ENCODE measurements at places on chromosomes 5 and 9.

DNA sequence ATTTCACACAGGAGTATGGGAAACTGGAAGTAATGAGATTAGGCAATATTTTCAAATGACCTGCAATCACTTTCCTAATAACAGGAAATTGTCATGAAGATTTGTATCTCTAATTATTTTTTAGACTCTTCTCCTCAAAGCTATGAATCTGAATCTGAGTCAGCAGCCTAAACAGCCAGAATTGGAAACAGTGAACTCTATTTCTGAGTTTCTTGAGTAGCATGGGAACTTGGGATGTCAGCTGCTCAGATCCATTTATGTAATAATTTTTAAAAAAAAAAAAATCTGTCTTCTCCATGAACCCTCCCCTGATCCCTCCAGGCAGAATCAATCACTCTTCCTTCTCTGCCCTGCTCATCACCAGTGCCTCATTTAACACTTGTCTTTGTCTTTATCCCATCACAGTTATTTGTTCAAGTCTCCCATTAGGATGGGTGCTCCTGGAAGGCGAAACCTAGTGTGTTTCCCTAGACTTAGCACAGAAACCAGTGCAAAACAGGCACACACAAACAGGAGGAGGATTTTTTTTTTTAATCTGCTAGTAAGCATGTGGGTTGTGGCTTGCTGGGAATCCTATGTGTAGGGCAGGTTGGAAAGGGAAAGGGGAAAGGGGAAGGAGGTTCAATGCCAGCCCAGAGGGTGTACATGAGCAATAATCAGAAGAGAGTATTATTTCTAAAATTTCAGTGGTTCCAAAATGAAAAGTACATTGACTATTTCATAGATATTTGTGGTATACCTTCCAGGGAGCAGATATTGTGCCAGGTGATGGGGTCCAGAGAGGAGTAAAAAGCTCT lies 186.8 kb downstream of the TTLL11 start:
- DNase-seq = no peak
- H3K4me1 ChIP-seq = no peaks in the 10 kb centered on the region
- H3K27me3 ChIP-seq = no peaks in the 10 kb centered on the region
- H3K36me3 ChIP-seq = no peaks in the 10 kb centered on the region

DNA sequence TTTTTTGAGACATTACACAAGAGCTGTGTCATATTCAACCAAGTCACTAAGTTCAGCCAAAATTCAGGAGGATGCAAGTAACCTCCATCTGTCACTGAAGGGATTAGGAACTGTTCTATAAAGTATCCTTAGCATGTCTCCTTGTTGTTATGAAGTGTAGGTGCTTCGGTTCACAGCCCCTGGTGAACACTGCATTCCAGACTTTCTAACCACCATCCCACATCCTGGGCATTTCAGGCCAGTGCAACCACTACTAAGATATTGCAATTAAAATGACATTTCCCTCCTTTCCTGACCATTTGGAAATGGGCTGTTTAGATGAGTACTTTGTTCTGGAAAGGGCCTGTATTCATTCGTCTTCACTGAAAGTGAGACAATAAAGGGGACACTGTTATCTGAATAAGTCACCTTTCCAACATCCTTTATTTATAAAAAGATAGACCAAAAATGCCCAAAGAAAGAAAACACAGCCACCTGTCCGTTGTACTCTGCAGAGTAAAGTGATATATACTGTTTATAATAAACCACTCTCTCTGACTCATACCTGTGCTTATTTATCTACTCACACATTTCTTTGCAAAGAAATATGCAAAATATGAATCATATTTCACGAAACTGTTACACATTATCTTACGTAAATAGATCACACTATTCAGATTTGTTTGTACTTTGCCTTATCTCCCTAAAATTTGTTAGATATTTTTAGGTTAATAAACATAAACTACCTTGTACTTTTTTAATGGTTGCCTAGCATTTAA lies 861.9 kb downstream of the CDH18 start:
- H3K4me3 ChIP-seq = no peak overlapping the region
- no peaks in the 10 kb centered on the region for H3K4me1 ChIP-seq
- no peaks in the 10 kb centered on the region for H3K27me3 ChIP-seq
- H3K36me3 ChIP-seq = no peaks in the 10 kb centered on the region
- no peak for DNase-seq

- H3K4me3 ChIP-seq = no peak overlapping the region
- no peaks in the 10 kb centered on the region for H3K36me3 ChIP-seq
- no peaks in the 10 kb centered on the region for H3K4me1 ChIP-seq
- H3K27me3 ChIP-seq = no peaks in the 10 kb centered on the region
- no peak for DNase-seq
Measured at GRCh38 chr5:112931473-112931872, 9.4 kb upstream of the REEP5 start.

GRCh38 chr9:114445616-114446015 lies 57.8 kb upstream of the AKNA start:
- no peaks in the 10 kb centered on the region for H3K4me1 ChIP-seq
- H3K27ac ChIP-seq = no peak overlapping the region
- DNase-seq = no peak
- H3K27me3 ChIP-seq = no peaks in the 10 kb centered on the region

DNA sequence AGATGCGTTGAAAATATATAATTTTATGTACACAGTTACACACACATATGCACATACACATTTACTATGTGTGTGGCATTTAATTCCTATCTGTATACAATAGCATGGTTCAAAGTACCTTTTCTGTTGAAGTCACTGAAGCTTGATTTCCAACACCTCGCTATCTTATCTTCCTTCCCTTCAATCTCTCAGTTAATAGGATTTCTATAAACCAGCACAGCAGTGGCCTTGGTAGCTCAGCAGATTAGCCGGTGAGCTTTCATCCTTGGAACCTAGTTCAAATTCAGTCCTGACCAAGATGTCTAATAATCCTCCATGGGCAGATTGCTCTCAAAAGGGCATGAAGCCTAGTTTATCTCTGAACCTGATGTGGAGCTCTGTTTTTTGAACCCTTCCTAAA lies 2389.5 kb downstream of the MAT2B start:
- no peaks in the 10 kb centered on the region for H3K36me3 ChIP-seq
- H3K27me3 ChIP-seq = no peaks in the 10 kb centered on the region
- H3K4me1 ChIP-seq = no peaks in the 10 kb centered on the region
- H3K4me3 ChIP-seq = no peak overlapping the region

GRCh38 chr9:91903126-91903911 lies 46.7 kb downstream of the ROR2 start:
- H3K4me1 ChIP-seq = peaks cover 7% of the 10 kb centered on the region
- no peak overlapping the region for H3K4me3 ChIP-seq
- no peaks in the 10 kb centered on the region for H3K36me3 ChIP-seq
- H3K27ac ChIP-seq = no peak overlapping the region
- no peaks in the 10 kb centered on the region for H3K27me3 ChIP-seq
- DNase-seq = no peak

DNA sequence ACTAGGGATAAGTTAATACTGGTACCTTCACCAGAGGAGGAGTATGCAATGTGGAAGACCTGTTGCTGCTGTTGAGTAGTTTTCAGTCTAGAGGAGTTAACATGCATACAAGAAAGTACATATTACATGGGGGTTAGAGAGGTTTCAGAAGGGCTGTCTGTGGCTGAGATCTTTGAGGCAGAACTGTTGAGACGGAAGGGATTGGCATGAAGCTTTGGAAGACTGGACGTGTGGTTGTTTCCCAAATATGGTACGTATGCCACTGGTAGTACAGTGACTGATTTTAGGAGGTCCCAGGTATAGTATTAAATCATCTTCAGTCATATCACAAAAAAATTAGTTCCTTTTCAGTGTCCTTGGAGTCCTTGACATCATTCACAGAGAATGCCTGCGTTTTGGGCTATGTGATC lies 17.6 kb downstream of the TNFAIP8 start:
- H3K27me3 ChIP-seq = no peaks in the 10 kb centered on the region
- no peak overlapping the region for H3K4me3 ChIP-seq
- H3K36me3 ChIP-seq = no peaks in the 10 kb centered on the region
- no peak for DNase-seq
- H3K4me1 ChIP-seq = no peaks in the 10 kb centered on the region
